Lung microvascular endothelial cell (primary cell): ENCODE measurements at places on chromosomes 12 and 14. TPM values are rescaled to one million over a fixed set of nuclear protein-coding genes. Genes with fewer than 3 reads are reported as not detected.

GRCh38 chr14:104518659-104519350 lies 60.8 kb upstream of the C14orf180 start:
- DNase-seq: no peak

- DNase-seq: peak; percentile 84
These were observed 78.9 kb downstream of the SNAPC1 start for GRCh38 chr14:61841145-61841544.

DNA sequence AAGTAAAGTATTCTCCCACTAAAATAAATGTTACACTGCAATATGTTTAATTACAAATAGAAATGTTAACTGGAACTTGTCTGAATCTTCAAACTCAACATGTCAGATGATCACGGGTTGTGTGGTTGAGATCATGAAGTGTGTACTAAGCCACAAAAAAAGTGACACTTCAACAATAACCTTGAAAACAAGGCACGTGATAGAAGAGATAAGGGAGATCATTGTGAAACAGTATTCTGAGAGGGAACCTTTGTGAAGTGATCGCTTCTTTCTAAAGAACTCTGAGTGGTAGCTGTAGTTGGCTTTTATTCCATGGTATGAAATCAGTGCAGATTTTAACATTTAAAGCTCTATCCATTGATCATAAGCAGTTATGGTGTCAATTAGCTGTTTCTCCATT lies 60.0 kb downstream of the LIN52 start:
- DNase-seq: no peak

GRCh38 chr12:95701275-95701674 lies 89.3 kb downstream of the NTN4 start:
- DNase-seq: peak; percentile 23

DNA sequence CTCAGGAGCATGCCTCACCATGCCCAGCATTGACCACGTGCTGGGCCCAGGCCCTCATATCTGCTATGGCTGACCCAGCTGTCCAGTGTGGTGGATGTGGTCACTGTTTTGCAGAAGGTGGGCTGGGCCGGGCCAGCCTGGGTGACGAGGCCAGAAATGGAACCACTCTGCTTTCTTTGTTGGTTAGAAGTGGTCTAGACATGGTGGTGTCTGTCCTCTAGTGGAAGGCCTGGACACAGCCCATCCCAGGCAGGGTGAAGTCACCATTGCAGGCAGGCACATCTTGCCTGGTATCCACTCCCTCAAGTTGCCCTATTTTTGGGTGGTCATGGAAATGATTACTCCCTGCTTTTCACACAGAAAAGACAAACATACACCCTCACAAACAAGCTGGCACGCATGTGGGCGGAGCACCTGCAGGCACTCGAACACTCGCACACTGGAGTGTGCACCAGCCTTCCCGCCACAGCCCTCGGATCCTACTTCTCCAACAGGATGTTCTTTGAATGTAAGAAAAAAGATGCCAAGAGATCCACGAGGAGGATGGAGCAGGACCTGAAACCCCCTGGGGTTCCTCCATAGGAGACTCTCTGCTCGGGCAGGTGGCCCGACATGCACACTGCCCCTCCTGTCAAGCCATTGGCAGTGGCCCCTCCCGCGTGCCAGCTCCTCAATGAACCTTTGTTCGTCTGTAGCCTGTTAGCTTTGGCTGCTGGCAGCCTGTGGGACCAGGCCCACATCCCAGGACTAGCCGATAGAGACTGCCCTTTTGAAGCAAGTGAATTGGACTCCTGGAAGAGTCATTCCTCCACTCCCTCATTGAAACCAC lies 38.4 kb downstream of the MLXIP start:
- no peak for DNase-seq

Gene ENDOU
- under 0.01 TPM in 1 of 2 replicates, not detected in the other for total RNA-seq
